ENCODE measurements at places on chromosomes 6 and 20. TPM values are rescaled to one million over a fixed set of nuclear protein-coding genes. Genes with fewer than 3 reads are reported as not detected.

- no peak for DNase-seq
- no peaks in the 10 kb centered on the region for H3K4me1 ChIP-seq
- H3K27ac ChIP-seq = no peak overlapping the region
- no peak overlapping the region for H3K4me3 ChIP-seq
- H3K36me3 ChIP-seq = no peaks in the 10 kb centered on the region
Observed at GRCh38 chr6:38984723-38985122, 63.9 kb upstream of the GLP1R start.

DNA sequence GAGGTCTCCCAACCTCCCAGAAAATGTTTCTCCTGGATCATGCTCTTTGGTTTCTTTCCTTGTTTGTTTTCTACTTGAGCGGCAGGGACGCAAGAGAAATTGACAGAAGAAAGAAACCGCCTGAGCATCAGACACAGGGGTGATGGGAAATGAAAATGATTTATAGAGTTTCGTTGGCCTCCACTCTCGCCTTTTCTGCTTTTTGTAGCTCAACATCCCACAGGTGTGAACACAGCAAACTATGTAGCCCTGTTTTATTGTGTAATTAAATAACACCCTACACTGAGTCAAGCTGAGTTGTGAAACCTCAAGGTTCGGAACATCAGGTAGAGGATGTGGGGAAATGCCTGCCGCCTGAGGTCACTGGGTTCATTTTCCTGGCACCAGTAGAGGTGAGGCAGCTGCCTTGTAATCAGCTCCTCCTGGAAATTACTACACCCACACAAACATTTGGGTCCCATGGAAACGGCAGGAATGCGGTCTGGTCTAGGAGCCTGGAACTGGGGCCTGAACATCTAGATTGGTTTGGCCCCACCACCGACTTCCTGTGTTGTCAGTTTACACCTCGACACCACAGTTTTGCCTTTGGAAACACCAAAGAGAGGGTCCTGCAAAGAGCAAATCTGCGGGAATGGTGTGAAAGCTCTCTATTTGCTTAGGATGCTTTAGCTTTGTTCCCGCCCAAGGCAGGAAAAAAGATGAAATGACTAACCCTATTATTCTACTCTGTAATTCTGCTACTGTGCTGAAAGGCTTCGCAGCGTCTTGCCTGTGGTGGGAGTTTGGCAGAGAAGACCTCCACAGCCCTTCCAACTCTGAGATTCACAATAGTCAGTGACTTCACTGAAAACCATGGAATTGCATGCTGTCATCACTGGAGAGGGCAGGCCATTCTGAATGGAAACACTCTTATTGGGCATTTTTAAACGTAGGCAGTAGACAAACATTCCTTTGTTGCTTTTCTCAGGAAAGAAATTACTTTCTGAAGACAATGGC lies 53.0 kb downstream of the ADAT2 start:
- no peaks in the 10 kb centered on the region for H3K36me3 ChIP-seq
- no peak overlapping the region for H3K4me3 ChIP-seq
- H3K27me3 ChIP-seq = no peaks in the 10 kb centered on the region

GRCh38 chr6:99602520-99603420 lies 3.9 kb upstream of the PRDM13 start:
- H3K36me3 ChIP-seq = no peaks in the 10 kb centered on the region
- DNase-seq = no peak
- H3K27me3 ChIP-seq = peaks cover 92% of the 10 kb centered on the region
- peak overlapping the region; percentile 13 for H3K4me3 ChIP-seq
- H3K27ac ChIP-seq = no peak overlapping the region

The SLC26A8 gene
- total RNA-seq = not detected

The ANKEF1 gene
- total RNA-seq = 5.1 TPM

DNA sequence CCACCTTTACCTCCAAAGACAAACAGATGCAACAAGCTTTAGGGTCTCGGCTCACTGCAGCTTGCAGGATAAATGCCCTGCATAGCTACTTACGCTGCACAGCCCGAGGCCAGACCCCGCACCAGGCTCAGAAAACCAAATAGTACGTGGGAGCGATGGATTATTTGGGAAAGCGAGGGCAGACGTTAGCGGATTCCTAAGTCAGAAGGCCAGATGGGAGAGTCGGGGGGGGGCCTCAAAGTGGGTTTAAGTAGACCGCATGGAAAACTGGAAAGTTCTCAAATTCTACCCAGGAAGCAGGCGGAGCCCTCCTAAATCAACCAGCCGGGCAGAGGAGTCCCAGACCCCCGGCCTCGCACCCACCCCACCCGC lies 382 bp downstream of the SFT2D1 start:
- DNase-seq = no peak
- peaks cover 10% of the 10 kb centered on the region for H3K4me1 ChIP-seq
- H3K27me3 ChIP-seq = no peaks in the 10 kb centered on the region

DNA sequence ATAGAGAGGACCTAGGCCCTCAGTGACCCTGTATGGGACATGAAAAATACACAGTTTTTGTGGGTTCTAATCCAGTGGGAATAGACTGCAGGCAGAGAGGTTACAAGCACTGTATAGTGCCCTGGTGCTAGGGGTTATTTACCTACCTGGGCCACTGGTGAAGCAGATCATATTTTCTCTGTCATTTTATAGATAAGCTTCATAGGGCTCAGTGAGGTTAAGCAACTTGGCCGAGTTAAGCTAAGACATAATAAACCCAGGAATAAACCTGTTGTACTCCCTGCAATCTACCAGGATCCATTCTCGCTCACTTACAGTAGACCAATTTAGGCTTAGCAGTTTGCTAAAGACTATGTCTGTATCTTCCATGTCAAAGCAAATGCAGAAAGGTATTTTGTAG lies 340.6 kb upstream of the KHDRBS2 start:
- H3K27me3 ChIP-seq = no peaks in the 10 kb centered on the region
- no peak overlapping the region for H3K4me3 ChIP-seq
- H3K4me1 ChIP-seq = no peaks in the 10 kb centered on the region
- DNase-seq = no peak
- no peaks in the 10 kb centered on the region for H3K36me3 ChIP-seq

The HLA-DOA gene
- total RNA-seq = 22.8 TPM

The FAM210B gene
- 34.4 TPM for total RNA-seq

- H3K4me3 ChIP-seq = no peak overlapping the region
- no peak overlapping the region for H3K27ac ChIP-seq
- DNase-seq = no peak
- no peaks in the 10 kb centered on the region for H3K27me3 ChIP-seq
Observed at GRCh38 chr20:824490-824889, 9.0 kb upstream of the FAM110A start.

DNA sequence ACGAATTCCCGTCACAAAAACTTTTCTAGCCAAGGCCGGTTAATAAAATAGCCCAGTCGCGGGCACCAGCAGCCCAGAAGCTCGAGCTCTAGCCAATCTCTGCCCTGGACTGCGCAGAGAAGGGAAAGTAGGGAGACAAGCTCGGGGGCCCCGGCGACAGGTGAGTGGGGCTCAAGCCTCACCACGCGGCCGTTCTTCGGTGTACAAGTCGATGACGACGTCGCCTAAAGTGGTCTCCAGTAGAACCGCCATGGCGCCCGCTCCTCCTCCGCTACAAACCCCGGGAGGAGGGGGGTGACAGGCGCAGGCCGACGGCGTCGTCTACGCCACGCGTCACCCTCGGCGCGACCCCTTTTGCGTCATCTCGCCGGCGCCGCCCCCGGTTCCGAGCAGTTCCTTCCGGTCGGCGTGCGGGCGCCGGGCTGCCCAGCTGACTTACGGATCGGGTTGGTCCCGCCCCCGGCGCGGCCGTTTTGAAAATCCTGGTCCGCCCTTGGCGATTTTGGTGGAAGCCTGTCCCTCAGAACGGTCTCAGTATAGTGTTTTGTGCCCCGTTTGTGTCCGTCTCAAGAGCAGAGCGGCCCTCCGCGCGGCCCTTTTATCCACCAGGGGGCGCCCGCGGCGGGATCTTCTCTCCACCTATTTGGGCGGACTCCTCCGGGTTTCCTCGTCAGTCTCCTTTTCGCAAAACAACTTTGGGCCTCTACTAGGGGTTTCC lies at the start of gene PPIL4:
Gene PPIL4, minus strand, starts transcription at position 290 of the 718 bp plus-strand sequence. Its CDS starts 38 bp downstream, at position 252.
- DNase-seq = peak; percentile 96
- no peaks in the 10 kb centered on the region for H3K36me3 ChIP-seq
- peaks cover 8% of the 10 kb centered on the region for H3K4me1 ChIP-seq
- H3K4me3 ChIP-seq = peak within 1 kb of the TSS; percentile 75
- no peaks in the 10 kb centered on the region for H3K27me3 ChIP-seq

DNA sequence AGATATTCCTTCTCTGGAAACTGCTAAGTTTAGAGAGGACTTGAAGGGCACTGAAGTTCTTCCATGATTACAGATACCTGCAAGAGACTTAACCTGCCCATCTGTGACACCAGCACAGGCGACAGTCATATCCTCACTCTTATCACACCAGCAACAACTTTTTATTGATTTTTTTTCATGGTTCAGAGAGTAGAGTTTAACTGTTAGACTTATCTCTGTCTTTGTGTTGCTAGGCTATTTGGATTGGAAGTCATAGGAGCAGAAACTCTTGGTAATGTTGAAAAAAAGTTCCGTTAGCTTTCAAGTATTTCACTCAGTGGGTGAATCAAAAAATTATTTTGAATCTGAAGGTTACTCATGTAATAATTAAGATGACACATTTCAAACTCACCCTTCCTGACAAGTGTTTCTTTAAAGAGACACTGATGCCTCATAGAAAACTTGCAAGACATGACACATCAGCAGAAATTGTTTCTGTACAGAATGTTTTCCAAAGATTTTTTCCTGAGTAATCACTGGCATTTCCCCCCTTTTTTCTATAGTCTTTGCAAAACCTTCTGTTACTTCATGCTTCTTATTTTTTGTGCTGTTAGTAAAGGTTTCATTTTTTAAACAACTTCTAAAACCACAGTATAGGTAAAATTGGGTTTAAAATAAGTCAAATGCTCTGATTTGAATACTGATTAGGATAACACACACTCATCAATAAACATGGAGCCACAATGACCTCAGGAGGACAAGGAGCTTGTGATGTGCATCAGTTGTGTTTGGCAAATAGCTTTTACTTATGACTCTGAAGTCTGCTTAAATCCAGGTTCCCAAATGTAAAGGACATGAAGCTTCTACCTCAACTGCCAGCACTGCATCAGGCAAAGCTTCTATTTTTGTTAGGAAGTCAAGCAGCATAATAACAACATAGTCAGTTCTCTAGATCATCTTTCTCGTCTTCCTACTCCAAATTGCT lies 252.9 kb upstream of the MAN1A1 start:
- DNase-seq = no peak
- H3K27ac ChIP-seq = no peak overlapping the region
- no peaks in the 10 kb centered on the region for H3K36me3 ChIP-seq
- no peaks in the 10 kb centered on the region for H3K27me3 ChIP-seq
- H3K4me1 ChIP-seq = no peaks in the 10 kb centered on the region

- no peaks in the 10 kb centered on the region for H3K27me3 ChIP-seq
- H3K4me1 ChIP-seq = peaks cover 6% of the 10 kb centered on the region
- no peaks in the 10 kb centered on the region for H3K36me3 ChIP-seq
- H3K4me3 ChIP-seq = no peak overlapping the region
Observed at GRCh38 chr6:36791521-36792135, 47.6 kb downstream of the CPNE5 start.

GRCh38 chr6:776528-776931 lies 83.6 kb upstream of the EXOC2 start:
- H3K4me3 ChIP-seq = no peak overlapping the region
- no peaks in the 10 kb centered on the region for H3K4me1 ChIP-seq
- H3K27ac ChIP-seq = no peak overlapping the region

- no peaks in the 10 kb centered on the region for H3K27me3 ChIP-seq
- H3K4me3 ChIP-seq = no peak overlapping the region
- DNase-seq = no peak
- H3K36me3 ChIP-seq = no peaks in the 10 kb centered on the region
- no peaks in the 10 kb centered on the region for H3K4me1 ChIP-seq
Observed at GRCh38 chr6:17349427-17349826, 44.0 kb upstream of the CAP2 start.

All from uterus (tissue), 4 donors.